ENCODE measurements at places on chromosomes 2 and 18. TPM values are rescaled to one million over a fixed set of nuclear protein-coding genes. Genes with fewer than 3 reads are reported as not detected.

DNA sequence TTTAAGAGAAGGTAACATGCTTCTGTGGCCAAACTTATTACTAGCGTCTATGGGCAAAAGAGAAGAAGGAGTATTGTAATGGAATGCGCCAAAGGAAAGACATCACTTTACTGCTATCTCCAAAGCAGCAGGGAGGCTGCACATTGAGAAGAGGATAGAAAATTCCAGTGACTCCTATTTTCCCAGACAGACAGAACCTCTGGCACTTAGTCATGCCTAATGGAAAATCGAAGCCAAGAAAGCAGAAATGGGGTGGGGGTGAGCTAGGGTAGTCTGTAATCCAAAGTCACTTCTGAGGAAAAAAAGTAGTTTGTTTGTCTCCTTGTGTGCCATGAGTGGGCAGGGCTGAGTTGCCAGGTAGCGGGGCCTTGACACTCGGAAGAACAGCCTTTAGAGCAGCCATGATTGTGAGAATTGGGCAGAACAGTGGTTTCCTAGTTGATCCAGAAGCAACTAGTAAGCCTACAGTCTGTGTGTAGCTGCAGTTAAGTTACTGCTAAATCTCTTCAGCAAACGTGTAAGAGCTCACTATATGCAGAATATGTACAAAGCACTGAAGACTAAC lies 79.4 kb upstream of the FOSL2 start:
- ATAC-seq = no peak

DNA sequence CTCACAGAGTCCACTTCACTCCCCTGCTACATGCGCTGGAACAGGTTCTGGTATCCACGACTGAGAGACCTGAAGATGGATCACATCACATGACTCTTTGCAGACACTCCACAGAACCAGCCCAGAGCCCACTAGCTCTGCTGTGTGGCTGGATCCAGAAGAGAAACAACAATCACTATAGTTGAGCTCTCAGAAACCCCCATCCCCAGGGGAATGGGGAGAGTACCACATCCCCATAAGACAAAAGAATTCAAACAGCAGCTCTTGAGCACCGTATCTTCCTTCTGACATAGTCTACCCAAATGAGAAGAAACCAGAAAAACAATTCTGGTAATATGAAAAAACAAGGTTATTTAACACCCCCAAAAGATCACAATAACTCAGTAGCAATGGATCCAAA lies 76.4 kb downstream of the ZSWIM2 start:
- no peak for ATAC-seq

GRCh38 chr18:76894566-76895346 lies 72.4 kb downstream of the ZNF236 start:
- ATAC-seq = no peak

DNA sequence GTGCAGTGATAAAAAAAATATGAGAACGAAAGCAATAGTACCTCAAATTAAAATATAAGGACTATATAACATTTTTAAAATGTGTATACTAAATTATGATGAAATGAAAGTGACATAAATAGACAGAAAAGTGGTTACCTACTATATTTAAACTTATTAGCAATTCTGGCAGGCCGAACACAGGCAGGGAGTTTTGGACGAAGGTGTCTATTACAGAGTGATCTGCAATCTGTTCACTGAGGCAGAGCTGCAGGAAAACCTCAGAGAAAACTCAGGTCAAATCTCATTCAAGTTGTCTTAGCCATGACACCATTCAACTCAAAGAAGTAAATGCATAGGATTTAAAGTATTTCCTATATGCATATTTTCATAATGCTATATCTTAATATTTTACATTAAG lies 274.8 kb upstream of the GULP1 start:
- ATAC-seq = no peak

CD226 gene
- total RNA-seq = 146 TPM

Data from activated T-helper 17 cell treated with anti-CD3 and anti-CD28 coated beads, Interleukin-2, amount 50 U/mL, for 72 hours (primary cell).